ENCODE measurements at places on chromosomes 12 and 14.
A peak's percentile ranks its signal among the peaks of the same experiment; 100 is the strongest.

DNA sequence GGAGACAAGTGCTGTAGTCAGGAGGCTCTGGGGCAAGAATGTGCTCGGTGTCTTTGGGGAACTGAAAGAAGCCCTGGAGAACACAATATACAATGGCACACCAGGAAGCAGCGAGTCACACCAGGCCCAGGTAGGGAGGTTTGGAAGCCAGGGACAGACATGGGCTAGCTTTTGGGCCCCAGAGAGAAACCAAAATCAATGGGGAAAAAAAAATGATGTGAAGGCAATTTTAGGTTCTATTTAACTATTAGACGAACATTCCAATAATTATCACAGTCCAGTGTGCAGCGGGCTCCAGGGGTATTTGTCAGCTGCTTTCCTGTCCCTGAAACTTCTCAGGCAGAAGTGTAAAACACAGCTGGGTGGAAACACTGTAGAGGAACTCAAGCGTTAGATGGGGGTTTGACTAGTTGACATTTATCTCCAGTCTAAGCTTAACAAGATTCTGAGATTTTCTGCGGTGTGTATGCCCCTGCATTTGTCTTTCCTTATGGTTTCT, 21.8 kb upstream of the EGLN3 start:
- peak; percentile 51 for DNase-seq

GRCh38 chr14:72881543-72881942, 12.4 kb downstream of the DPF3 start:
- no peak for DNase-seq

DNA sequence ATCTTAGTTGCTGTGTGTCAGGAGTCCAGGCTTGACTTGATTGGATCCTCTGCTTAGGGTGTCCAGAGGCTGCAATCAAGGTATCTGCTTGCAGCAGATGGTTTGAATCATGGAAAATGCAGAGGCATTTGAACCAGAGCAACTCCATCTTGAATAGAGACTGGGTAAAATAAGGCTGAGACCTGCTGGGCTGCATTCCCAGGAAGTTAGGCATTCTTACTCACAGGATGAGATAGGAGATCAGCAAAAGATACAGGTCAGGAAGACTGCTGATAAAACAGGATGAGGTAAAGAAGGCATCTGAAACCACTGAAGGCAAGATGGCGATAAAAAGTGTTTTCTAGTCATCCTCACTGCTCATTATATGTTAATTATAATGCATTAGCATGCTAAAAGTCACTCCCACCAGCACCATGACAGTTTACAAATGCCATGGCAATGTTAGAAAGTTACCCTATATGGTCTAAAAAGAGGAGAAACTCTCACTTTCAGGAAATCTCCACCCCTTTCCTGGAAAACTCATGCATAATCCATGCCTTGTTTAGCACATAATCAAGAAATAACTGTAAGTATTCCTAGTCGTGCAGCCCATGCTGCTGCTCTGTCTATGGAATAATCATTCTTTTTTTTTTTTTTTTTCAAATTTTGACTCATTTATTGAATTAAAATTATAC, 218.3 kb upstream of the CPNE8 start:
- no peak for DNase-seq

GRCh38 chr12:120529641-120530417, 871 bp upstream of the COQ5 start:
- DNase-seq, result peak; percentile 79

DNA sequence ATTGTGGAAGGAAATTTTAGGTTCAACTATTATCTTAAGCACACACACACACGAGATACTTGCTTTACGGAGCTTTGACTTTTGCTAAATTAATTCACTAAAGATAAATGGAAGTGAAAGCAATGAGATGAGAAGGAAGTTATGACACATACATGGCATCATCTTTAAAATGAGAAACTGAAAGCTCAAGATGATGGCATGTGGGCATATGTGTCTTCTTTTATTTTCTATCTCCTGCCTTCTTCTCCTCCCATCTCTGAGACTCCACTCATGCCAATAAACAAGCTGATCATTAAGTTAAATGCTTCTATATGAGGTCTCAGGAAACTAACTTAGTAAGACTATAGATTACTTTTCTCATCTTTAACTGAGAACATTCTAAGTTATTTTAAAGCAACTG, 216.7 kb downstream of the MED13L start:
- no peak for DNase-seq

DNA sequence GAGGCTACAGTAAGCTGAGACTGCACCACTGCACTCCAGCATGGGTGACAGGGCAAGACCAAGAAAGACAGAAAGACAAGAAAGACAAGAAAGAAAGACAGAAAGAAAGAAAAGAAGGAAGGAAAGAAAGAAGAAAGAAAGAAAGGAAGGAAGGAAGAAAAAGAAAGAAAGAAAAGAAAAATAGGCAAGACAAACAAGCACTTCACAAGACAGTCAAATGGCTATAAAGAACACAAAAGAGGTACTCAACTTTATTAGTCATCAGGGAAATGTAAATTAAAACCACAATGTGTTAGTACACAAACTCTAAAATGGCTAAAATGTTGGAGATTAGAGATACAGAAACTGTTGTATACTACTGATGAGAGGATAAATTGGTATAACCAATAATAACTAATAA, 6.6 kb downstream of the ATXN3 start:
- DNase-seq, result no peak

- DNase-seq, result peak; percentile 3
These were observed 9.2 kb upstream of the PALS1 start for GRCh38 chr14:67232066-67232465.

GRCh38 chr14:73227812-73228781, 9.2 kb upstream of the PAPLN start:
- DNase-seq, result peak; percentile 72

DNA sequence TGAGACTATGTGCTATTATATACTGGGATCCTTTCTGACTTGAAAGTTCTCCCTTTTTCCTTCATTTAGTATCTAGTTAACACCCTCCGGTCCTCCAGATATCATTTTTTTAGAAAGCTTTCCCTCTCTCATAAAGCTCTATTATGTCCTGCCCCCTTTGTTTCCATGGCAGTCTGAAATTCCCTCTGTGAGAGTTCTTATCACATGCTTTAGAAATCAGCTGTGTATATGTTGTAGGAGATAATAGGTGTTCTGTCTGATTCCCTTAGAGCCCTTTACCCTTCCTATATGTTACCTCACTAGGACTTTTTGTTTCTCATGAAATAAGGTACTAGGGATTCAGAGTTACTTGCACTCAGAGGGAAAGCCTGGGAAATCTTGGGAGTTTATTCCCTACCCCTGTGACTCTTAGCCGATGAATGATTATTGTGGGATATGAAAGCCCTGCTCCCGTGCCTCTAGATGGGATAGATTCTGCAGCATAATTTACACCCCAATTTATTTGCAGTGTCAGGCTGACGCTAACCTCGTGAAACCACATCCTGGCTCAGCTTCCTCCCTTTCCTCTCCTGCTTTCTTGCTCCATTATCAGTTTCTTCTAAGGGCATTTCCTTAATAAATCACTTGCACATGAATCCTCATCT, 448.4 kb downstream of the MDGA2 start:
- no peak for DNase-seq

DNA sequence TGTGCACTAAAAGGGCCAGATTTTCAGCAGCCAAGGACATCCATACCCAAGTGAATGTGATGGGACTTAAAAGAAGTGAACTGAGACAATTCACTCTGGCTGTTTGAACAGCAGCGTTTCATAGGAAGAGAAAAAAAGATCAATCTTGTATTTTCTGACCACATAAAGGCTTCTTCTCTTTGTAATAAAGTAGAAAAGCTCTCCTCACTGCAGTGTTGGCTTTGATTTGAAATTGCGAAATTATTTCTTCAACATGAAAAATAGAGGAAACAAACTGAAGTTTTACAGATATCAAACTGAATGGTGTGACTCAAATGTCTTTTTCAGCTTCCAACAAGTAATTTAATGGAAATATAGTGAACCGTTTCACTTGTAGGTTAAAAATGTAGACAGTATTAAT, 11.3 kb upstream of the KCNMB4 start:
- no peak for DNase-seq

- DNase-seq, result no peak
These were observed 38.0 kb upstream of the PPP4R3A start for GRCh38 chr14:91548108-91548507.

DNA sequence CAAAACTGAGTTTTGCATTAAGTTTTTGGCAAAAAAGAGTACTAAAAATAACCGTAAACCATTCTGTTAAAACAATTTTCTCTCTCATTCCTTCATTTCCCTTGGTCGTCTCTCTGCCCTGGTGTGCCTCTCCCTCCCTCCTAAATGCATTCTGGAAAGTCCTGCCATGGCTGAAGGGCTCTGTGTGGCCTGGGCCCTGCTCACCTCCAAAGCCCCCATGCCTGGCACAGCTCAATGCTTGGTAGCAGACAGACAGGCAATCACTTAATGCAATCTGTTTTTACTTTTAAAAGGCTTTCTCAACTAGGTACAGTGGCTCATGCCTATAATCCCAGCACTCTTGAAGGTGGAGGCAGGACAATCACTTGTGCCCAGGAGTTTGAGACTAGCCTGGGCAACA, 47.8 kb downstream of the CDC42BPB start:
- DNase-seq, result no peak

- no peak for DNase-seq
These were observed 2.0 kb upstream of the BMP4 start for GRCh38 chr14:53958628-53959027.

DNA sequence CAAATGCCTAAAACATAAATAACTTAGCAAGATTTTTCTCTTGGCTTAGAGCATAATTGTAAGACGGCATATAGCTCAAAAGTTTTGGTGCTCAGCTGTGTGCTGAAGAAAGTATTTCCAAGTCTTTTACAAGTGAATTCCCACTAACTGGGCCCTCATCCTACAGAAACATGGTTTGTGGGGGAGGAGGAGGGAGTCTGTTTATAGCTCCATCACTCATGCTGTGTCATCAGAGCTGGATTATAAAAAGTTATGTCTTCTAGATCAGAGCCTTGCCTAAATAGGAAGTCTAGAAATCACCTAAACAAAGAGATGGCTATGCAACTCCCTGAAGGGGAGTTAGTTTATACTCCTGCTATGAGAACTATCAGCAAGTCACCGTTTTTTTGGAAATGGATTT, 65.9 kb upstream of the OTOGL start:
- no peak for DNase-seq

GRCh38 chr14:21672116-21672515, 1.5 kb downstream of the OR4E1 start:
- DNase-seq, result no peak

DNA sequence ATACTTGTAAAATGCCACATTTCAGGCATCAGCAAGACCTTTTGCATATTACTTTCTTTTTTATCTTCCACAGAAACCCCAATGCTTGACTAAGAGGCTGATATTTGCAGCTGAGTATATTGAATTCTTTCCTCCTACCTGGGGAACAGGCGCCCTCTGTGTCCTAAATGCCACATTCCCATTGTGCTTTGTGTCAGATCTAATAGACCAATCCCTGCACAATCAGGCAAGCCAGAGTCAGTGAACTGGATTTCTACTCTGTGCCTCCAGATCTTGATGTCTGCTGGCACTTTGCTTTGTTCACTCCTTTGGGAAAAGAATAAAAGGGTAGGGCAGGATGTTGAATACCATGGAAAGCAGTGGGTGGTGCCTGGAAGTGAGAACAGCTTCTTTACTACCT, 22.4 kb upstream of the TAS2R42 start:
- peak; percentile 84 for DNase-seq

GRCh38 chr12:14164266-14164665, 182.9 kb upstream of the GRIN2B start:
- no peak for DNase-seq

All from eye (tissue), 1 donor.